Mesenchymal stem cell (in vitro differentiated cells and primary cell): ENCODE measurements at places on chromosomes 3 and 15.

- DNase-seq = no peak
Measured at GRCh38 chr3:138303474-138303873, 26.2 kb downstream of the NME9 start.

- DNase-seq = no peak
Measured at GRCh38 chr15:81786776-81787175, 259.0 kb downstream of the MEX3B start.

DNA sequence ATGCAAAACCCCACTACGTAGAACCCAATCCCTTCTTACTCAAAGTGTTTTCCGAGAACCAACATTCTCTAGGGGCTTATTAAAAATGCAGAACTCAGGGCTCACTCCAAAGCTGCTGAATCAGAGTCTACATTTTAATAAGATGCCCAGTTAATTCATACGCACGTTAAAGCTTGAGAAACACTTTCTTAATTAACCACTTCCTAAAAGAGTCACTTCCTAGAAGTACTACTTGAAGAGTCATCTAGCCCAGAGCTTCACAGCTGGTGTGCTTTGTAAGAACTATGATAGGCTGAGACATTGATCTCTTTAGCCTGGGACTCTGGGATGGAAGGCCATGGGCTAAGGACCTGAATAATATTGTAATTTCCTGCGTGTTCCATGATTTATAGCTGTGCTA lies 9.0 kb downstream of the COL6A5 start:
- no peak for DNase-seq

DNA sequence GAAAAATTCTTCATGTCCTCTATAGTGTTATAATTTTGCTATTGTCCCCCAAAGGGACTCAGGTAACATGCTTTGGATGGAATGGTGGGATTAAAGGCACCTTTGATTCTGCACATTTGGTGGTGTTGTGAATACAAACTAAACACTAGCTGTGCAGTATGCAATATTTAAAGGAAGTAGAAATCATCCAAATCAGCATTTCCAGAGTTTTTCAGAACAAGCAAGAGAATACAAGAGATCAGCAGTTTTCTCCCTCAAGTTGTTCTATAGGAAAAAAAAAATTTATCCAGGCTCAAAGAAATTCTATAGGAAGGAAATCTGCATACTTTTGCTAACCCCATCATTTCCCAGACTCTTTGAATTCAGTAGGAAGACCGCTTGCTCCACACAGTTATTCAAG lies 10.2 kb upstream of the ADIPOQ start:
- DNase-seq = no peak

GRCh38 chr3:130425484-130425883 lies 80.0 kb downstream of the COL6A5 start:
- DNase-seq = no peak

- no peak for DNase-seq
Measured at GRCh38 chr15:99125061-99125891, 20.4 kb downstream of the SYNM start.

GRCh38 chr3:104437131-104437750 lies 929.5 kb upstream of the ALCAM start:
- peak; percentile 74 for DNase-seq

GRCh38 chr3:133525435-133525834 lies 48.1 kb upstream of the CDV3 start:
- no peak for DNase-seq

DNA sequence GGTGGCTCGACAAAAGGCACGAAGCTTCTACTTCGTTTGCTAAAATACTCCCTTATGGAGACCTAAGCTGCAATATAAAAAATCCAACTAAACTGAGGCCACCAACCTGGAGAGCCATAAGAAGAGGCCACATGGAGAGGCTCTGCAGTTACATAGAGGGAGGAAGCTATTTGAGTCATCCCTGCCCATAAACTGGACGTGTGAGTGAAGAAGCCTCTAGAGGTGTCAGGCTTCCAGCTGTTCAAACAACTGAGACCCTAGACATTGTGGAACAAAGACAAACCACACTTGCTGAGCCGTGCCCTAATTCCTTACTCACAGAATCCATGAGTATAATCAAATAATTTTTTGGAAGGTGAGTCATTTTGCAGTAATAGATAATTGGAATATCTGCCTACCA lies 50.2 kb upstream of the GMNC start:
- no peak for DNase-seq

GRCh38 chr15:77387365-77388105 lies 32.4 kb downstream of the PEAK1 start:
- DNase-seq = no peak

DNA sequence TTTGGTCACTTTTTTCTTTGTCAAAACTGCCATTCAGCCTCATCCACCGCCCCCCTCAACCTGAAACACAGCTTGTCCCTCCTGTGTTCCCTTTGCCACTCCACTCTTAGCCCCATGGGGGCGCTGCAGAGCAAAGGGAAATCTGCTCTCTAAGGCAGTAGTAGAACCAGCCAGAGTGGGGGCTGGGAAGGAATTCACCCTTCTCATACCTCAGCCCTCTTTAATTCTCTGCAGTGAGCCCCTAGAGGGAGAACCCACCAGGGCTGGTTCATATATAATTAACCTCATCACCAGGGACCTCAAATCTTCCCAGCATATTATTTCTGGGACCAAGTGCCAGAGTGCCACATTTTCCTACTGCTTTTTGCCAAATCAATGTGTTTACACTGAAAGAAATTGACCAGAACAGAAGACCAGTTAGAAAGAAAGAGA lies 2.8 kb upstream of the BCL6 start:
- DNase-seq = peak; percentile 87

GRCh38 chr3:30832961-30833575 lies 61.4 kb downstream of the GADL1 start:
- DNase-seq = no peak

GRCh38 chr3:167728176-167728575 lies 6.5 kb downstream of the PDCD10 start:
- DNase-seq = peak; percentile 58

GRCh38 chr3:197795200-197795599 lies 4.1 kb downstream of the LRCH3 start:
- DNase-seq = peak; percentile 66

GRCh38 chr3:194833114-194833910 lies 147.6 kb downstream of the FAM43A start:
- no peak for DNase-seq

DNA sequence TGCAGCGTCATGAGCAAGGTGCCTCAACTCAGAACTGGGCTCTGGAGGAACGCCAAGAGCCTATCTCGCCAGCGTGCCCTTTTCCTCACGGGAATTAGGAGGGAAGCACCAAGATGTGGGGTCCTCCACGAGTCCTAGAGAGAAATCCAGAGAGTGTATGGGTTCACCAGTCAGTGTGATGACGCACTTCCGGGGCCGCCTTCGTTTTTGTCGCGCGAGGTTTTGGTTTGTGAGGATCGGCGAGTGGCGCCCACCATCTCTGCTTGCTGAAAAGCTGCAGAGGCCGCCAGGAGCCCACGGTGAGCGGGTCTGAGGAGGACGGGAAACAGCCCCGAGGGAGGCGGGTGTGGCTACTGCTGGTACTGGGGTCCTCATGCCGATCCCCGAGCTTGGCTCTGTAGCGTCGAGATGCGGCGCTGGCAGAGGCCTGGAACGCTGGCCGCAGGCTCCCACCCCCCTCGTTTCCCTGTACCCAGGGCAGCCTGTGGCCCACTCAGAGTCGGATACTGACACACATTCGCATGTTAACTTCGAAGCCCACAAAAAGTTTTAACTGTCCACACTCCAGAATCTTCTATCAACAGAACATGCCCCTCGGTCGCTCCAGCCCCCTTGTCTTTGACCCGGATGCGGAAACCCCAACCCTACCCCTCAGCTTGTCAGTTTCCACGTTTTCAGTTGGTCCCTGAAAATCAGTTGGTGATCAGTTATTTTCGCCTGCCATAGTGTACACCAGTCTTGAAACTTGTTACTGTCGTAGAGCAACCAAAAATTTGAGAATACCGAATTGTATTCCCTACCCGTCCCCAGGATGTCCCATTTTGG lies 30.4 kb downstream of the ZNF662 start:
- no peak for DNase-seq

- DNase-seq = no peak
Measured at GRCh38 chr3:48505146-48505545, 1.2 kb upstream of the SHISA5 start.

- no peak for DNase-seq
Measured at GRCh38 chr3:17235310-17235709, 350.6 kb downstream of the PLCL2 start.

GRCh38 chr3:186110975-186111974 lies 2.4 kb upstream of the ETV5 start:
- peak; percentile 11 for DNase-seq

- DNase-seq = peak; percentile 69
Measured at GRCh38 chr3:159828542-159828943, 160.1 kb upstream of the IL12A start.

GRCh38 chr15:67138891-67139855 lies 73.8 kb downstream of the SMAD3 start:
- DNase-seq = no peak

DNA sequence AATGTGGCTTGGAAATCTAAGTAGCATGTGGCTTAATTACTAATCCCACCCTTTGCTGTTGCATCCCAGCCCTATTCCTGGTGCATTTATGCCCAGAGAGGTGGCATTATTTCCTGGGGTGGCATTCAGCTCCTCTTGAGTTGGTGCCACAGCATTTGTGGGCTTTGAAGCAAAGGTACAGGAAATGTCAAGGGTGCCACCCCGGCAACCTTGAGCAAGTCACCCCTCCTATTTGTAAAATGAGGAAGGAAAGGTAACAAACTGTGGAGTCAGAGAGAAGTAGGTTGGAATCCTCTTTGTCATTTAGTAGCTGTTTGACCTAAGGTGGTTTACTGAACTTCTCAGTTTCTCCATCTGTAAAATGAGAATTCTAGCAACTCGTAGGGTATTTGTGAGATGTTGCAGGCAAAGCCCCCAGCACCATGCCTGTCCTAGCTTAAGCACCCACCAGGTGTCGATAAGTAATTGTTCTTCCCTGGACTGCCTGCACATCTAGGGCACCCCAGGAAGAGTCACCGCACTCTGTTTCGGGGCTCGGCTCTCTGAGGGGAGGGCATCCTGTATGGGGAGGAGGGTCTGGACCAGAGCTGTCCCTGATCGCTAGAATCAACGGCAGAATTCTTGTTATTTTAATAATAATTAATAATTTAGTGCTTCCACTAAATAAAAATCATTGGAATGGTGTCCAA lies 17.1 kb downstream of the ISG20 start:
- DNase-seq = no peak

- peak; percentile 84 for DNase-seq
Measured at GRCh38 chr15:75718328-75718727, 5.7 kb upstream of the CSPG4 start.

DNA sequence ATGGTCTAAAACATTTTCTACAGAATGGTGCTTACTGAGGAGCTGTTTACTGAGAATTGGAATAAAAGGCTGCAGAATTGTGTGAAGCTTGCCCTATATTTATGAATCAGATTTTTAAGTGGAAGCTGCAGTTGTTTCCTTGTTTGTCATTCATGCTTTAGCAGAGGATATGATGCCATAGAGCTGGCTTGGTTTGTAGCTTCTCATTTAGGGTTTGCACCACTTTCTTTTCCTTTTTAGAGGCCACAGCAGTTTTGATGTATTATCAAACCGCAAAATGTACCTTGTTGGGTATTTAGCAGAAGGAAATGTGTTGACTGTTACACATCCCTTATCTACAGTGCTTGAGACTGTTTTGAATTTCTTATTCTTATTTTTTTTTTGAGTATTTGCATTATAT lies 66.2 kb downstream of the RASA2 start:
- DNase-seq = no peak

- DNase-seq = peak; percentile 62
Measured at GRCh38 chr15:80777137-80777536, 2.0 kb upstream of the CEMIP start.

- no peak for DNase-seq
Measured at GRCh38 chr3:156978481-156978961, 152.4 kb downstream of the LEKR1 start.

DNA sequence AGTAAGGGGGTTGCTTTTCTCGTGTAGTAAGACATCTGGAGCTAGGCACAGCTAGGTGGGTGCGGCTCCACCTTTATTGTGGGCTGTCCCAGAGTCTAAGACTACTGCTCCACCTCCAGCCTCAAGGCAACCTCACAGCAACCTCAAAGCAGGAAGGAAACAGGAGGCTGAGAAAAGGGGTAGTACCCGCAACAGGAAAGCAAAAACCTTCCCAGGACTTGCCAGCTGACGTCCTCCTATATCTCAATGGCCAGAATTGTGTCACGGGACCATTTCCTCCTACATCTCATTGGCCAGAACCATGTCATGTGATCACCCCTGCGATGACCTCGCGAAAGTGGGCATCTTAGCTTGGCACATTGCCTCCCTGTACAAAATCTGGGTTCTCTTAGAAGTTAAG lies 4.3 kb upstream of the GPR160 start:
- DNase-seq = no peak

- no peak for DNase-seq
Measured at GRCh38 chr3:58492494-58492905, 604 bp downstream of the KCTD6 start.

DNA sequence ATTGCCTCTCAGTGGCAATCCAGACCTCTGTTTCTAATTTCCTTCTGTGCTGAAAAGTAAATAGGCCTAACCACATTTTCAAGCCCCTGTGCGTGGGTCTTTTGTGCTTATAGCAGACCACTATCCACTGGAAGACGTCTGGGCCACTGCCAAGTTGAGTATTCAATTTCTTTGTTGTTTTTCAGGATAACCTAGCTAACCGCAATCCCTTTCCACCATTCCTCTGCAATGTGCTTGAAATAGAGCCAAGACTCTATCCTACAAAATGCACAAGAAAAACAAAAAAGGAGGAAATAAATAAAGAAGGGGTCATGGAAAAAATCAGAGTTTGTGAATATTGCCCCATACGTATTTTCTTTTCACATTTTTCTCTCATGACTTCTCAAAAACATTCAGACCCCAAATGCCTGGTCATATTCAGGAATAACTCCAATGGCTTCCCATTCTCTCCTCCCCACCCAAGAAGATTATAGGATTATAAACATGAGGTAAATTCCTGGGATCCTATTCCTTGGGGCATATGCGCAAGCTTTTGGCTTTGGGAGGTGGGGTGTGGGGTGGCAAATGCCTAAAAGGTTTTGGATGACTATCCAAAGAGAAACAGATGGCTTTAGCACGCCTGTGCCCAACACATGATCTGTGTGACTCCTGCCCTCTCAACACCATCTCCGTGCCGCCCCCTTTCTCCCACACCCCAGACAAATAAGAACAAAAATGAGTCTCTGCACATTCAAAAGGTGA lies 217.9 kb upstream of the THBS1 start:
- DNase-seq = peak; percentile 14

GRCh38 chr15:90191794-90192509 lies 9.2 kb upstream of the SEMA4B start:
- DNase-seq = no peak

GRCh38 chr3:139202959-139203349 lies 140.9 kb upstream of the MRPS22 start:
- no peak for DNase-seq

- DNase-seq = peak; percentile 34
Measured at GRCh38 chr3:169818316-169818715, 5.6 kb upstream of the LRRC34 start.
